WTC11 (cell line): ENCODE measurements at places on chromosomes 13 and 19.

DNA sequence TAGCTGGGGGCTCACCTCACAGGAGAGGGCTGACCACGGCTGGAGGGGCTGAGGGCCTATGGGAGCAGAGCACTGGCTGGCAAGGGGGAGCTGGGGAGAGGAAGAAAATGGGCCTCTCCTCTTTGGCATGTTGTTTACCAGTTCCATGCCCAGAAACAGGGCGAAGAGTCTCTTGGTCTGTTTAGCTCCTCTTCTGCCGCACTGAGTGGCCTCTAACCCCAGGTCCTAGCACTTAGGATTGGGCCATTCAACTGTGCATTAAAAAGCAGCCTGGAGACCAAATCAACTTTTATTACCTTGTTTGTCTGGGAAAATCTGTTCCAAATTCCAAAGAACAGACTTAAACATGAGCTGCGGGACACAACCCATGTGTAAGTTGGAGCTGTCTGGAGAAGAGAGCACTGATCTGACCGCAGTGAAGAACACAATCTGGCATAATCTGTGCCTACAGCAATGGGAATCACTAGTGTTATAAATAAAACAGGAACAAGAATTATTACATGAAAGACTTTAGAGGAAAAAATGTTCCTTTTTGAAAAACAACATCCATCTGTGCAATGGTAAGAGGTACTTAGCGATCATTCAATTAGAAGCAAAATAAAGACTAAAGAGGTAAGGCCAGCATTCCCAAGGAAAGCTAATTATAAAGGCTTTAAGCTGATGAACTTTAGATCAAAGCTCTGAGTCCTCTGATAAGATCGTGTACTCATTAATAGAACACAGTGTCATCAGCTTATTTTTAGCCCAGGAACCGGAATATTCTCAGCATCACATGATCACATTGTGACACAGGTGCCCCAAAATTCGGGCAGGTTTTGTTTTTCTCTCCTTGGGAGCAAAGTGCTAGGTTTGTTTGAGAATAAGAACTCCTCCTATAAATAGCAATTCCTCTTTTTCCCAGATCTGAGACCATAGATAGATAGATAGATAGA is 243.2 kb downstream of the COL4A1 start:
- no peak for DNase-seq

DNA sequence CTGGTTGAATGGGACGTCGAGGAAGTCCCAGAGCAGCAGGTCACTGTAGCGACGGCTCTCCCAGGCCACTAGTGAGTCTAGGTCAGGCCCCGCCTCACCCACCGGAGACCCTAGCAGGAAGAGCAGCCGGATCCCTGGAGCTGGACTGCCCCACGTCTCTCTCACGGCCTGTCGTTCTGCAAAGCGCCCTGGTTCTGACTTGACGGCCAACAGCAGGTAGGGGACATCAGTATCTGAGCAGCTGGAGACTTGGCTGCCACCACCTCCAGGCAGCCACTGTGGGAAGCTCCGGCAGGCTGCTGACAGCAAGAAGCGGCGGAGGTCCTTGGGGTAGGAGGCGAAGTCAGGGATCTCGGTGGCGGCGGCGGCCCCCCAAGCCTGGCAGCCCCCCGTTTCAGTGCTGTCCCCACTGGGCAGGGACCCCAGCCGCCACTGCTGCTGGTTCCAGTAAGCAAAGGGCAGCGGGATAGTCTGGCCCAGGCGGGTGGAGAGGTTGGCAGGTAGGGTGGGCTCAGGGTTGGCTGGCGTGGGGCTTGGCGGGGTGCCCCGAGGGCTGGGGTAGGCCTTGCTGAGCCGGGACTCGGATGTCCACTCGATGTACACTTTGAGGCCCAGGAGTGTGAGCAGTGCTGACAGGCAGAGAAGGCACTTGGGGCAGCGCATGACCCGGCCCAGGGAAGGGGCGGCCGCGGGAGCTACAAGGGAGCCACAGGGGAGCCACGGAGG is 895 bp downstream of the B3GNT8 start:
- DNase-seq: no peak

GRCh38 chr13:27821566-27821965 is 29.3 kb downstream of the GSX1 start:
- peak; percentile 42 for DNase-seq

DNA sequence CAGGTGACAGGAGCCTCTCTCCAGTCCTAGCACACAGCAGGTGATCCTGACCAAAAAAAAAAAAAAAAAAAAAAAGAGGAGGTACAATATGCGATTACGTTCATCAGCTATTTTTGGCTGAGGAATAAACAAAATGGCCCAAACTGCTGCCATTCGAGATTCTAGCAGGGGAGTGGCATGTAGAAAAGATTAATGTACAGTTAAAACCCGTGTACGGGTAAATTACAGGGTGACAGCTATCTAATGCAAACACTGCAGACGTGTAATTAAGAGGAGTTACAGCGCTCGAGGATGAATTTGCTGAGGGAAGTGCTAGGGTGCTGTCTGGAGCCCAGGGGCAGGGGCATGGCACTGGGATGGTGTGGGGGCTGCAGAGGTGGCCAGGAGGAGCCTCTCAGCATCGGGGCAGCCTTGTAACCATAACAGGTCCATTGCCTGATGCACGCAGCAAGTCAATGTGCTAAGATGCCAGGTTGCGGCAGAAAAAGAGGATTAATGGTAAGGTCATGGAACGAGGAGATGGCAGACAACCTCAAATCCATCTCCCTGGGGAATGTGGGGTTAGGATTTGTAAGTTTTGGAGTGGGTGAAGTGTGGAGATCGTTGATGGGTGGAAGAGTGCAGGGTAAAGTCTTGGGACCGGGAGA is 17.4 kb downstream of the CHST8 start:
- DNase-seq: no peak

- no peak for DNase-seq
Observed at GRCh38 chr13:19089315-19089714, 92.3 kb downstream of the TUBA3C start.

DNA sequence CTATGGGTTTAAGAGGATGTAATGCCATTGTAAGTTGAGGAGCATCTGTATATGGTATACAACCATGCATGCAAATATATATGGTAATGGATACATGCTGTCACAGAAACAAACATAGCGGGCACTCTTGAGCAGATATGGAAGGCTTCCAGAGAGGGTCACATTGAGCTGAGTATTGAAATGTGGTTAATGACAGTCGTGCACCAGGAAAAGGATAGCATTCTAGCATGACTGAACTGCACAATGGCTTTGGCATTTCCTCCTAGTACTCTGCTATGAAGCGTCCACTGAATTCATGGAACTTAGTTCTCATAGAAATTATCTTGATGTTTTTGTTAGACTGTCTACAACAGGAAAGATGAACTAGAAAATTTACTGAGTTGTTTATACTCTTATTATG is 25.2 kb downstream of the DGKH start:
- DNase-seq: no peak

GRCh38 chr19:35911173-35911572 is 3.1 kb upstream of the TYROBP start:
- DNase-seq: peak; percentile 54
